HCT116 (cell line): ENCODE measurements at places on chromosomes 5 and 9. TPM values are rescaled to one million over a fixed set of nuclear protein-coding genes. Genes with fewer than 3 reads are reported as not detected.

Gene FAM153A
- not detected for total RNA-seq

Gene LRRC19
- total RNA-seq, result not detected

Gene EIF4E1B
- 0.07 TPM for total RNA-seq

Gene NMUR2
- not detected for total RNA-seq

Gene NPR3
- total RNA-seq, result 0.39 TPM

Gene TRMO
- total RNA-seq, result 10.2 TPM

- H3K27me3 ChIP-seq, result no peaks in the 10 kb centered on the region
- no peaks in the 10 kb centered on the region for H3K4me1 ChIP-seq
- H3K27ac ChIP-seq, result no peak overlapping the region
- H3K4me3 ChIP-seq, result no peak overlapping the region
These were observed 414.9 kb downstream of the CYLC2 start for GRCh38 chr9:103410059-103410458.

DNA sequence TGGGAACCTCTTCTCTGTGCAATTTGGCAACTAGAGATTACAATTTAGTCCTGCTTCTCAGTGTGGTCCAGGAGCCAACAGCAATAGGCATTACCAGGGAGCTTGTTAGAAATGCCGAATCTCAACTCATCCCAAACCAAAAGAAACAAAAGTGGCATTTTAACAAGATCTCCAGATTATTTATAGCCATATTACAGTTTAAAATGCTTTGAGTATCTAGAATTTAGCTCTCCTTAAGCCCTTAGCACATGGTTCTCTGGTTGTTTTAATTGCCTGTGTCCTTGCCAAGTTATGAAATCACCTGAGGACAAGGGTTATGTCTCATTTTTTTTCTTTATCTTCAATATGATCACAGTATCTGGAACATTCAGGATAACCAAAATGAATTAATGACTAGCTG is 51.6 kb upstream of the TAS2R1 start:
- no peaks in the 10 kb centered on the region for H3K27me3 ChIP-seq
- H3K36me3 ChIP-seq, result no peaks in the 10 kb centered on the region
- no peak overlapping the region for H3K4me3 ChIP-seq
- no peaks in the 10 kb centered on the region for H3K4me1 ChIP-seq
- no peak for DNase-seq

DNA sequence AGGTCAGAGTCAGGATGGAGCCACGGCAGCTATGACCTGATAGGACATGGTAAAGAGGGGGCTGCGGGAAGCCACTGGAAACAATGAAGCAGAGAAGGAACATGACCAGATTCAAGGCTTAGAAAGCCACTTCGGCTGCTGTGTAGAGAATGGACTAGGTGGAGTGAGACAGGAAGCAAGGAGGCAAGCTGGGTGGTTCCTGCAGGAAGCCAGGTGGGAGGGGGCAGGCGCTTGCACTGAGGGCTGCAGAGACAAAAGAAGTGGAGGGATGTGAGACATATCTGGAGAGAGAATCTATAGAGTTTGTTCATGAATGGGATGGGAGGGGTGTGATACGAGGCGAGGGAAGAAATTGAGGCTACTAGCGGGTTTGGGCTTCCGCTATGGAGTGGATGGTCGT is 19.0 kb upstream of the N4BP3 start:
- no peaks in the 10 kb centered on the region for H3K4me1 ChIP-seq
- H3K4me3 ChIP-seq, result no peak overlapping the region
- no peaks in the 10 kb centered on the region for H3K27me3 ChIP-seq
- H3K36me3 ChIP-seq, result no peaks in the 10 kb centered on the region

DNA sequence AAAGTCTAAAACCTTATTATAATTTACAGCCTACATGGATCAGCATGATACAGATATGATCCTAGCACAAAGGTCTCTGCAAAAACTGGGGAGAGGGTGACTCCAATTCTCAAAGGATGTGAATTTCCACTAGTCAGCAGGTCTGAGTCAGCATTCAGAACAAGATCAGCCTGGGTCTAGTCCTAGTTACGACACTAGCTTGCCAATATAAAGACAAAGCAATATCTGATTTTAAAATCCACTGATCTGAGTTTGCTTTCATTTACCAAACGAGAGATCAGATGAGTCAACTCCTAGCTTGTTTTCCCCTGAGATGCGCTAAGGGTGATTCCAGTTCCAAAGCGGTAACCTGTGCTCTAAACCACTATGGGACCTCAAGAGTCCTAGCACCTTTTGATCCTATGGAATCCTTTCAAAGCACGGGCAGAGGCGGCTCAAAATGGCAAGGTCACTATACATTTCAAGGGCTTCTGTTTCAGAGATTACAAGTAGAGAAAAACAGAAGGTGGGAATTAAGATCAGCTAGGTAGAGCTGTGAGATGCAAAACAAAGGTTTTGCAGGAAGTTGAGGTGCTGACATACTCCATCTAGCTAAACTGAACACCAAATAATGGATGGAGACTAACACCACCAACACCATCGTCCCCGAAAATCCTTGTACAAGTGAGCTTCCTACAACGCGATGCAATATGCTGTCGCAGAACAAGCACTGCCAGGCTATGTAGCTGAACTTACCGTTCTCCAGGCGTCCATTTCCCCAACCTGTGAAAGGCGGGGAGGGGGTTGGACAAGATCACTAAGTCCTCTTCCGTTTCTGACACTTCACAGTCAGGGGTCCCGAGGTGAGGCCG is 906 bp downstream of the SLC25A51 start:
- peaks cover 8% of the 10 kb centered on the region for H3K36me3 ChIP-seq
- peaks cover 18% of the 10 kb centered on the region for H3K4me1 ChIP-seq
- peak overlapping the region; percentile 87 for H3K4me3 ChIP-seq
- peak overlapping the region; percentile 88 for H3K27ac ChIP-seq

DNA sequence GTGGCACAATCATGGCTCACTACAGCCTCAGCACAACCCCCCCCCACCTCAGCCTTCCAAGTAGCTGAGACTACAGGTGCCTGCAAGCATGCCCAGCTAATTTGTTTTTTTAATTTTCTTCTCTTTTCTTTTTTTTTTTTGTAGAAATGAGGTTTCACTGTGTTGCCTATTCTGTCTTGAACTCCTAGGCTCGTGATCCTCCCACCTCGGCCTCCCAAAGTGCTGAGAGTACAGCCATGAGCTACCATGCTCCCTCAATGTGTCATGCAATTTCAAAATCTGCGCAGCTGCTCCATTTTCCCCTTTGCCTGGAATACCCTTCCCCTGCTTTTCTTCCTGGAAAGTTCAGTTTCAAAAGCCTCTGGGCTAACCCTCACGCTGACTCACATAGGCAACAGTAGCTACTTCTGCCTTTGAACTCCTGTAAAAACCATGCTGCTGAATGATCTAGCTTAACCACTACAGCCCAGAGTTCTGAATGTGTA is 71.0 kb upstream of the IL7R start:
- H3K4me1 ChIP-seq, result no peaks in the 10 kb centered on the region
- H3K27me3 ChIP-seq, result peaks cover 22% of the 10 kb centered on the region; the same call in 1 of the 2 replicates
- no peaks in the 10 kb centered on the region for H3K36me3 ChIP-seq
- no peak overlapping the region for H3K4me3 ChIP-seq
- no peak for DNase-seq

DNA sequence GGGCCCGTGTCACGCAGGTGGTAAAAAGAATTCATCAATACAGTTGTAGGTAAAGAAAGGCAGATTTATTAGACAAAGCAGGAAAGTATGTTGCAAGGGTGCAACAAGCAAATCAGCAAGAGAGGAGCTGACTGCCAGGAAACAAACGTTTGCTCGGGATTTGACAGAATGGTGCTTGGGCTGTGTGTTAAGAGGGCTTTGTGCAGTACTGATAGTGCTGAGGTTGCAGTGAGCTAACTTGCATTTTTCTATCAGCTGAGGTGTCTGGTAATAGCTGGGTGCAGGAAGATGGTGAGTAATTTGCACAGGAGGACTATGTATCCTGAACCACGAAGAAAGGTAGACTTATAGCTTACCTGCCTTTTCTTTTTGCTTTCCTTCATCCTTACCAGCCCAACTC is 3.9 kb upstream of the RARS1 start:
- H3K36me3 ChIP-seq, result no peaks in the 10 kb centered on the region
- H3K4me3 ChIP-seq, result no peak overlapping the region
- H3K27ac ChIP-seq, result no peak overlapping the region
- no peaks in the 10 kb centered on the region for H3K27me3 ChIP-seq
- no peak for DNase-seq
